Activated CD4-positive, alpha-beta T cell treated with anti-CD3 and anti-CD28 coated beads, Interleukin-2, amount 10 ng/mL, durations not matched to agents 7 days and 5 days (primary cell): ENCODE measurements at places on chromosomes 5 and 9.
A peak's percentile ranks its signal among the peaks of the same experiment; 100 is the strongest.

DNA sequence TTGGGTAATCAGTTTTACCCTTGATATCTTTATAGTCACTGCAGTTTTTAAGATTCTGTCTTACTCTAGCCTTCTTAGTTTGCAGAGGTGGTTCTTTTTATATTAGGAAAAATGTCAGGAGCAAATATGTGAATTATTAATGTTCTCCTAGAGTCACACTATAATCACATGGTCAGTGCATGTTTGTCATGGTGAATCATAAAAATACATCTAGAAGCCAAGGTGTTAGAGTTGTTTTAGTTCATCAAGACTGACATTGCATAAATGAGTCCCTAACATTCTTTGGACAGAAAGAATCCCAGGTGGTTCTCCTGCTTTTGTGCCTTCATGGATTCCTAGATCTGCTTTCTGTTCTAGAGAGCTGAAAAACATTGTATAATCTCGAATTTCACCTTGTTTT, 22.9 kb downstream of the ATG10 start:
- no peak for DNase-seq

DNA sequence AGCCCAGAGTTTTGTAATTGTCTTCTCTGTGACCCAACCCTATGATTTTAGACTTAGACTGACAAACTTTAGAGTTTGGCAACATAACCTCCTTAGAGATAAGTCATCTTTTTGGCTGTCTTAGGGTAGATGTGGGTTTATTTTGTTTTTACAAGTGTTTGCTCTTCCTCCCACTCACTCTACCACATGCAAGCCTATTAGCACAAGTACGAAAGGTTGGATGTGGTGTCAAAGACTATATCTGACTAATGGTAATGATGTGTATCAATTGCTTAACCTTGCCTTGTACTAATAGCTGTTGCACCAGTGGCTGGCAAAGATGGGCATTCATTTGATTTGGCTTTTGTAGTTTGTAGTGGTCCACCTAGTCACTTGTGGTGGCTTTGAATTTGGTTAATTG, 46.5 kb downstream of the SLC25A46 start:
- DNase-seq = no peak

DNA sequence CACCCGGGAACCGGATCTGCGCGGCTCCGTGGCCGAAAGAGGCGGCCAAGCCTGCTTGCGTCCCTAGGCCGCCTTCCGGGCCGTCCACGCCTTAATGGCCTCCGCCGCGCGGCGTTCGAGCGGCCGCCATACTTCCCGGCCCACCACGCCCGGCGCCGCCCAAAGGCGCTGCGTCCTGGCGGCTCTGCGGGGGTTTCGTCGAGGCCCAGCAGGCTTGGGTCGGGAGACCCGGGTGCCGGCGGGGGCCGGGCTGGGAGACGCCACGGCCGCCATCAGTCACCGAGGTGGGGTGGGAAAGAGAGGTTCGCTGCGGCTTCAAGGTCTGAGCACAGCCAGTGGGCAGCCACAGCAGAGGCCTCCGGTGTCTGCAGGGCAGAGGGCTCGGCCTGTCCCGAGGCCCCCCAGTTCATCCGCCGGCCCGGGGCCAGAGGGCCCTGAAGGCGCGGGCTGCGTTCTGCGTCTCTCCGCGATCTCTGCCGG, 545.8 kb upstream of the CDH10 start:
- no peak for DNase-seq

GRCh38 chr5:124592891-124593290, 153.5 kb downstream of the ZNF608 start:
- DNase-seq = no peak

DNA sequence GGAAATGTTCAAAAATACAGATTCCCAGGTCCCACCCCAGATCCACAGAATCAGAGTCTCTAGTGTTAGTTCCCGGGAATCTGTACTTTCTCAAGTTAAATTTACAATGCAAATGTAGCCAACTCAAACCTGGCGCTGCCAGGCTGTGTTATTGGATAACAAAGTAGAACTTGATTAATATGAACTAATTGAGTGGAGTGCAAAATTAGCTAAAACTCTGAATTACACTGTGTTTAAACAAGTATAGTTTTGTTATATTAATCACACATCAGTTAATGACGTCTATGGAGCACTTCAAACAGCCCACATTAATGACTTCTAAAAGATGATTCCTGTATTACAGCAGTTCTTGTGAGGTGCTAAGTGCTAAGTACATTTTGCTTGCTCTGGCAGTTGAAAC, 32.4 kb upstream of the CYFIP2 start:
- no peak for DNase-seq

DNA sequence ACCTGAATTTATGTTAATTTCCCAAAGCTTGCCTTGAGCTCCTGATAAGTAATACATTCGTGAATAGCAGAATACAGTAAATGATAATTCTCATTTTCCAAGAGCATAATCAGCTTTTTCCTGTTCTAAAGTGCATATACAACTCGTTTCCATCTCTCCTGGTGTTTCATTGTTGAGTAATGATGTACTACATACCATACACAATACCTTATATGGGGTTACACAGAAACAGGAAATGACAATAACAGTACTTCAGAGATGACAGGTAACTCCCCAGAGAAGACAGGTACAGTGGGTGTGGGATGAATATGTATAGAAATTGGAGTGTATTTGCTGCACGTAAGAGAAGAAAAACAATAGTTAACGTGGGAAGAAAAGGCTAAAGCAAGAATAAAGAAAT, 287.1 kb downstream of the TENT4A start:
- DNase-seq = no peak

DNA sequence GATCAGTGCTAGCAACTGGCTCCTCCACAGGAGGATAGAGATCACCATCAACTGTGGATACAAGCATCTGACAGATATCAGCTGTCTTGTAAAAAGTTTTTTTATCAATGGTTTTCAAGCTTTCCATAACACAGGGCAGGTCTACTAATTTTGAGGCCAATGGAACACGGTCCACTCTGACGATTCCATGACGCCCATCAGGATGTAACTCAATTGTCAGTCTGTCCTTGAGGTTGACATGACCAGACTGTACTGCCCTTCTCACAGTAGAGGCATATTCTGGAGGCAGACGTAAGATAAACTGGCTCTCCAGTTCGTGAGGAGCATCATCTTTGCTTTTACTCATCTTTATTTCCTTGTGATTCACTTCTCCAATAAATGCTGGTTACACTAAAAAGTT, 885 bp downstream of the TAF7 start:
- DNase-seq = no peak

DNA sequence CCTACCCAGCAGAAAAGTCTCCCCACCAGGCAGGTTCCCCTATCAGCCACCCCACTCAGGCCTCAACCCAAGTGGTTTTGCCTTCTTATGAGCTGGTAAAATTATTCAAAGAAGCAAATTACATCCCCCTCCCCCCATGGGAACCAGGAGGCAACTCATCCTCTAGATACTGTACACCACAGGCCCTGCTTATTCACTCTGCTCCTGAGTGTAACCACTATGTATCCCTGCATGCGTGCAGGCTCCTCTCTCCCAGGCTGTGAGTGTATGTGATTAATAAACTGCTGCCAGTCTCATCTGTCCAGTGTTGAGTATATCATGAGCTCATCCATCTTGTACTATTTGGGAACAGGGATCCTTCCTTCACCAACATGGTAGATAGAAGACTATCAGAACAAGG, 8.6 kb downstream of the KCTD16 start:
- DNase-seq = no peak

GRCh38 chr5:1515921-1516571, 7.7 kb downstream of the LPCAT1 start:
- no peak for DNase-seq

DNA sequence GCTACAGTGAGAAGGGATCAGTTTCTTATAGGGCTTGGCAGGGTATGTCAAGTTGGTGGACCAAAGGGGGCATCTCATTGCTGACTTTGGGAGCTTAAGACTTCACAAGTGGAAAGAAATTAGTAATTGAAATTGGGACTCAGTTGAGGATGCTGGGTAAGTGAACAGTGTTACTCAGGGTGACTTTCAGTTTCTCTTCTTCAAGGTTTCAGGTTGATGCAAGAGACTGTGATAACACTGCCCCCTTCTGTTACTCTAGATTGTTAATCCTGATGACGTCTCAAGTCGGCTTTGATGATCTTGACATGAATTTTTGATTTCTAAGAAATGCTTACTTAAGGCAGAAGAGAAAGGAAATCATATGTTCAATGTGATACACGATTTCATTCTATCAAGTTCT, 21.3 kb downstream of the KCTD16 start:
- peak; percentile 73 for DNase-seq

DNA sequence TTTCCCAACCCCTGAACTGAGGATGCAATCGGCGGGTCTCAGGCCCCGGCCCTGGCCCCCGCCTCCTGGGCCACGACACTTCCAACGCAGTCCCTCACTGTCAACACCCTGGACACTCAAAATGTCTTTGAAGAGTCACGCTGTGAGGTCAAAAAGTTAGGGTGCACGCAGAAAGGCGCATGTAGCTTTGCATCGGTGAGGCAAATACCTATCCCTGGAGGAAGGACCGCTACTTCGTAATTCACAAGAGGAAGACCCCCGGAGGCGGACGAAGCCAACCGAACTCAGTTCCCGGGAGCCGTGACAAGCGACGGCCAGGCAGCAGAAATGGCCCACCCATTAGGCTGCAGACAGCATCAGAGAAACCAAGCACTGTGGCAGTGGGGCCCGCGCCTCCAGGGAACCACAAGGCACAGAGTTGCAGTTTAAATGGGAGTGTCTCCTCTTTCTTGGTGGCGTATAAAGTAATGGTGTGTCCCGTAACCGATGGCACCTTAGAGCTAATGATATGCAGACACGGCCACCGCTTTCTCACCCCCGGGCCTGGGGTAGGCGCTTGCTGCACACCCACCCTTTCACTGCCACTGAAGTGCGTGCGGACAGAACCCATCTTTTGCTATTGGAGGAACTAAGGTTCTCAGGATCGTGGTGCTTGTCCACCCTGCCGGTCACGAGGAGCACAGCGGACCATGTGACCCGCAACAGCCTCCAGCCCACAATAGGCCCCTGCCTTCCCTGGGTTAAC, 9.0 kb downstream of the ADAMTS2 start:
- no peak for DNase-seq

- DNase-seq = peak; percentile 38
These were observed 343 bp downstream of the KIAA0825 start for GRCh38 chr5:94618029-94618492.

DNA sequence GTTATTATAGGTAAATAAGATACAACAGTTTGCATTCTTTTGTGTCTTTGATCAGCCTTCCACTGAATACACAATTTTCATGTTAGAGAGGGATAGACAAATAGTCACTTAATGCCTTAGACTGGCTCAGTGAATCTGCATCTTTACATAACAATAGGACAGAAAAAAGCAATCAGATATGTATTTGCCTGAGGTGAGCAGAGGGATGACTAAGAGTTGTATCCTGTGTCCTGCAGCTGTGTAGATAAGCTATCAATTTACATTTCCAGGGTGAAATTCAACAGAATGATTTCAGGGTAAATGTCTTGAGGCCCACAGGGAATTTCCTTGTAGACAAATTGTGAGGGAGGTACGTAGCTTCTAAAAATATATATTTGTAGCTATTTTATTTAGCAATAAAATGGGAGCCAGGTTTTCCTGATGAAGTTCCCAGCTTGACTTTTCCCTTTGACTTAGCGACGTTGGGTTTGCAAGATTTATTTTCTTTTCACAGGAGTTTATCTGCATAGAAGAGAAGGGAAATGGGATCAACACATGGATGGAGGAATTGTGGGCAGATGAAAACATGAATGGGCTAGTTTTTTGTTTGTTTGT, 586.1 kb upstream of the CDH6 start:
- DNase-seq = no peak

DNA sequence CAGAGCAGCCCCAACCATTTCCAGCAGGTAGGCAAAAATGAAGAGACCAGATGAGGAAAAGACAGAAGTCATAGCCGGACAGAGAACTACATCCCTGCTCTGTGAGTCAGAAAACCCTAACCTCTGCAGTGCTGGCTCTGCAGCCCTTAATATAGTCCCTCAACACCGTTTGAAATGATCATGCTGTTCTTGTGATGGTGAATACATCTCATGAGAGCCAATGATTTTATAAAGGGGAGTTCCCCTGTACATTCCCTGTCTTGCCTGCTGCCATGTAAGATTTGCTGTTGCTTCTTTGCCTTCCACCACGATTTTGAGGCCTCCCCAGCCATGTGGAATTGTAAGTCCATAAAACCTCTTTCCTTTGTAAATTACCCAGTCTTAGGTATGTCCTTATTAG, 216.8 kb upstream of the RFX3 start:
- no peak for DNase-seq

- no peak for DNase-seq
These were observed 140.0 kb downstream of the GCNT1 start for GRCh38 chr9:76598981-76599380.

DNA sequence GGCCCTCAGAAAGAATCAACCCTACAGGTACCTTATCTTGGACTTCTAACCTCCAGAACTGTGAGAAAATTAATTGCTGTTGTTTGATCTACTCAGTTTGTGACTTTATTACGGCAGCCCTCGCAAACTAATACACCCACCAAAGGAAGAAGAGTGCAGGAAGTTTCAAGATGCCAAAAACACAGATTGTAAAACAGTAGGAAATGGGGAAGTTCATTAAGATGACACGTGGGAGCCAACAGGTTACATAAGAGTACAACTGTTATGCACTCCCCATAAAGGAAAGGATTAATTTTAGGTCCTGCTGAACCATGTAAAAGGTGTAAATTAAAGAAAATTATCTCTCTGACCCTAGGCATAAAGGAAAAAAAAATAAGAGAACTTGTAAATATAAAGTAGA, 294.3 kb downstream of the EPB41L4A start:
- DNase-seq = no peak
